Activated CD8-positive, alpha-beta T cell treated with anti-CD3 and anti-CD28 coated beads for 36 hours (primary cell): ENCODE measurements at places on chromosomes 13 and 19. TPM values are rescaled to one million over a fixed set of nuclear protein-coding genes. Genes with fewer than 3 reads are reported as not detected.

The NFIX gene
- 4.7 TPM for total RNA-seq

The PPM1N gene
- total RNA-seq, result 4.2 TPM

The ZNF486 gene
- total RNA-seq, result 13.1 TPM

The SMIM17 gene
- total RNA-seq, result not detected

The BCAM gene
- total RNA-seq, result not detected

The PLPPR3 gene
- not detected for total RNA-seq

DNA sequence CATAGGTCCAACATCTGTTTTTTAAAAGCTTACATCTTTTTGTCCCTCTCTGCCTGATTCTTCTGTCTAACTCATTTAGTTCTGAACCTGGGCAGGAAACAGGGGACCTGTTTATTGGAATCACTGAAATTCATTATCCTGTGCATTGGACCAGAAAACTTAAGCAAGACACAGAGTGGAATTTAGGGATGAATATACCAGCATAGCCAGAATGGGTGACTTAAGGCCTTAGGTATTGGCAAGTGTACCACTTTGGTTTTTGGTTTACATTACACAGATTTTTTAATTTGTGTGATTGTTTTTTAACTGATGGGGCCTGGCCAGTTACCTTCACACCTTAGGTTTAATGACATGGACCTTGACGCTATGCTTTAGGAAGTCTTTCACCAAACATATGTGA lies 232.5 kb downstream of the GPC5 start:
- DNase-seq, result no peak
- no peaks in the 10 kb centered on the region for H3K4me1 ChIP-seq

GRCh38 chr13:33110713-33111413 lies 94.6 kb downstream of the KL start:
- H3K36me3 ChIP-seq, result no peaks in the 10 kb centered on the region
- no peak overlapping the region for H3K27ac ChIP-seq
- no peak overlapping the region for H3K4me3 ChIP-seq
- no peaks in the 10 kb centered on the region for H3K4me1 ChIP-seq
- no peak for DNase-seq

GRCh38 chr19:45499196-45500180 lies 1.2 kb downstream of the PPM1N start:
- DNase-seq, result peak; percentile 86
- peaks cover 2% of the 10 kb centered on the region for H3K36me3 ChIP-seq
- peaks cover 11% of the 10 kb centered on the region for H3K27me3 ChIP-seq
- peak overlapping the region; percentile 73 for H3K4me3 ChIP-seq
- peak overlapping the region; percentile 14 for H3K27ac ChIP-seq

DNA sequence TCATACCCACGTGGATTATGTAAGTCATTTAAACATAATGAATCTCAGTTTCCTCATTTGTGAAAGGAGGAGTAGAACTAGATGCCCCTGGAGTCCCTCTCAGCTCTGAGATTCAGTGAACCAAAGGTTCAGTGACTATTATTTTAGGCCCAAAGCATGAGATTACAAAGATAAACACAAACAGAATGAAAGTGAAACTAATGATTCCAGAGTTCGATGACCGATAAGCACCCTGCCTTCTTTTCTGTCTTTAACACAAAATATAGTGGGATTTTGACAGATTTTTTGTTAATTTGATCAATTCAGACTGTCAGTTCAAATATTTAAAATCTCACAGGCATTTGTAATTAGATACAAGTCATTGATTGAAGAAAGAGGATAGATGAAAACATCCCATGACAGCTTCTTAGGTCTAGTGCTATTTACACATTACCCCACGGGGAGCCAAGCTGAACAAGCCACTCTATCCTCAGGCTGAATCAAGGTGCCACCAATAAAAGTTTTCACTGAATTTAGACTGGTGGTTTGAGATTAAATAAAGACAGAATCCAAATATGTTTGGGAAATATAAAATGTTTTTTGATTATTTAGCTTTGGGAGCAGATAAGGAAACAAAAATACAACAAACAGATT lies 64.6 kb upstream of the RAP2A start:
- peaks cover 8% of the 10 kb centered on the region for H3K36me3 ChIP-seq
- H3K27ac ChIP-seq, result peak overlapping the region; percentile 62
- H3K27me3 ChIP-seq, result no peaks in the 10 kb centered on the region
- H3K4me1 ChIP-seq, result peaks cover 14% of the 10 kb centered on the region
- H3K4me3 ChIP-seq, result peak overlapping the region; percentile 66

- no peak overlapping the region for H3K27ac ChIP-seq
- no peak for DNase-seq
- H3K4me1 ChIP-seq, result peaks cover 2% of the 10 kb centered on the region
- H3K27me3 ChIP-seq, result no peaks in the 10 kb centered on the region
Observed at GRCh38 chr19:5045029-5045428, 76.1 kb downstream of the KDM4B start.

GRCh38 chr13:20891034-20891433 lies 11.5 kb downstream of the XPO4 start:
- peaks cover 23% of the 10 kb centered on the region for H3K4me1 ChIP-seq
- peaks cover 15% of the 10 kb centered on the region for H3K36me3 ChIP-seq
- no peak overlapping the region for H3K4me3 ChIP-seq
- no peak for DNase-seq
